ENCODE measurements at places on chromosomes 11 and 22.

GRCh38 chr22:23033116-23033905 lies 37.0 kb upstream of the GNAZ start:
- DNase-seq, result no peak

- DNase-seq, result peak; percentile 52
Observed at GRCh38 chr22:31947296-31947695, 3.0 kb downstream of the YWHAH start.

GRCh38 chr11:126332221-126332711 lies 23.2 kb upstream of the ST3GAL4 start:
- peak; percentile 35 for DNase-seq

DNA sequence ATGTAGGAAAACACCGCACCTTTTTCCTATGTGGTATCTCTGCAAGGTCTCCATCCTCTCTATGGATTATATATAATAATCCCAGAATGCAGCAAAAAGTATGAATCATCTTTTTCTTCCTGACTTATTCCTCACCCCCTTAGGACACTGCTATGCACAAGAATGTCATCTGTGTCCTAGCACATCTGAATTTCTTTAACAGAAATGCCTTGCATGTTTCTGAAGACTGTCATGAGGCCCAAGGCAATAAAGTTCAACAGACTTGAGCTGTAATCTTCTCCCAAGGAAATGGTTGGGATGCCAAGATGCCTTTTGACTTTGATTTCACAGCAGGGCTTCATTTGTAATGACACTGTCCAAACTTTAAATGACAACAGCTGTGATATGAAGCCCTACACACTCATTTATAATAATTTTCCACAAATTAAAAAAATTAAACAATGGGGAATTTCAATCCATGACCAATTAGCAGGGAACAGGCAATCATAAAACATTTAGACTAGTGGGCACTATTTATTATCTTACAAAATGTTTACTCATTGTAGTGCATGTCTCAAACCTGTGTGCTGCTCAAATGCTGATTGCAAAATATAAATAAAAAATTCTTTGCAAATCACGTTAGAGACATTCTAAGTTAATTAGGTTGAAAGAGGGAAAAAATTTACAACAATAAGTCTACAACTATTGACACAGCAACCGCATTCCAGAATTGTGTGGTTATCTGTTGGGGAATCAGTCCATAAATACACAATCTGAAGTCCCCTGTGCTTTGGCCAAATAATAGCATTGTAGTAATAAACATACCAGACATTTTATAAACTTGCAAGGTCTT lies 242.3 kb downstream of the SWAP70 start:
- no peak for DNase-seq

GRCh38 chr11:1896923-1897322 lies 5.2 kb upstream of the PRR33 start:
- DNase-seq, result no peak

DNA sequence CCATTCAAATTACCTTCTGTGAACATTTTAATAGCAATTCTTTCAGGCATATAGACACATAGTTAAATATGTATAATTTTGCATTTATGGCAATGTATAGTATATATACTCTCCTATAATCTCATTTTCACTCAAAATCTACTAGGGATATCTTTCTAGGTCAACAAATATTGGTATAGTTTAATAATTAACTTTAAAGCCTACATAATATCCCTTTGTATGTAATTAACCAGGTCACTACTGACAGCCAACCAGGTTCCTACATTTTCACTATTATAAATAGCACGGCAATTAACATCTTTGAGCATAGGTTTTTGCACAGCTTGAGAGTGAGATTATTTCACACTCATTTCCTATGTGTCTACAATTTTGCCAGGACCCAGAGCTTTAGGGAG lies 15.8 kb downstream of the OR2AG2 start:
- DNase-seq, result no peak

Measured in activated CD8-positive, alpha-beta T cell treated with anti-CD3 and anti-CD28 coated beads for 36 hours (primary cell).